ENCODE measurements at places on chromosomes 7 and 10. TPM values are rescaled to one million over a fixed set of nuclear protein-coding genes. Genes with fewer than 3 reads are reported as not detected.

Gene CDK14
- 41.1 TPM for total RNA-seq

Gene SH2D4B
- not detected for total RNA-seq

Gene KIAA1217
- 0.26 TPM for total RNA-seq

Gene ACTL6B
- not detected for total RNA-seq

Gene APBB1IP
- total RNA-seq: 3.1 TPM

Gene KDM7A
- total RNA-seq: 4.8 TPM

Gene CPA2
- under 0.01 TPM for total RNA-seq

Gene PTN
- 13.9 TPM for total RNA-seq

Gene LAMTOR4
- 95.0 TPM for total RNA-seq

Gene MSMB
- not detected for total RNA-seq

Gene KEL
- total RNA-seq: not detected

Gene ZNF212
- 4.4 TPM for total RNA-seq

Gene FAM25G
- not detected for total RNA-seq

Gene ZNF467
- total RNA-seq: 1.0 TPM

Gene CHST15
- total RNA-seq: 7.9 TPM

Gene TAC1
- under 0.01 TPM for total RNA-seq

Gene BBIP1
- total RNA-seq: 31.7 TPM

Gene EBF3
- total RNA-seq: under 0.01 TPM

Gene ADAM22
- total RNA-seq: 0.51 TPM

Gene FAM131B
- 3.8 TPM for total RNA-seq

Gene PLEKHS1
- not detected for total RNA-seq

Gene CYP3A7
- total RNA-seq: 37.8 TPM

Gene IFIT1
- 25.8 TPM for total RNA-seq

Gene NUTM2B
- total RNA-seq: 0.51 TPM

Gene LRRC4
- total RNA-seq: 0.33 TPM

Gene MSS51
- 1.5 TPM for total RNA-seq

Gene ZNF438
- total RNA-seq: 3.9 TPM

Gene HSPB1
- total RNA-seq: 36.2 TPM

Gene SFTPD
- total RNA-seq: not detected

Gene SPDYE2B
- not detected for total RNA-seq

Gene CNPY1
- total RNA-seq: not detected

Gene RELN
- total RNA-seq: 0.33 TPM

Gene CALU
- 538 TPM for total RNA-seq

Gene DNAJC2
- total RNA-seq: 13.6 TPM

Gene ENTPD1
- 3.3 TPM for total RNA-seq

Gene GIGYF1
- 14.4 TPM for total RNA-seq

Gene PRSS37
- not detected for total RNA-seq

Gene NEUROD6
- total RNA-seq: not detected

Gene HYAL4
- total RNA-seq: not detected

Gene SUN3
- total RNA-seq: not detected

Gene GHRHR
- total RNA-seq: not detected

Gene LHFPL3
- not detected for total RNA-seq

Gene BRI3
- total RNA-seq: 104 TPM

Gene XRCC2
- under 0.01 TPM for total RNA-seq

Gene PRTFDC1
- 18.5 TPM for total RNA-seq

Gene WIPF3
- 0.33 TPM for total RNA-seq

Gene TUBB8
- total RNA-seq: not detected

Gene GRID2IP
- total RNA-seq: not detected

Gene CYP2E1
- total RNA-seq: 0.50 TPM

Gene OGA
- 193 TPM for total RNA-seq

Gene UNCX
- total RNA-seq: not detected

Gene GPR37
- total RNA-seq: 20.6 TPM
